ENCODE measurements at places on chromosomes 16 and 17.

- DNase-seq, result no peak
Measured at GRCh38 chr16:83418565-83418964, 389.2 kb upstream of the HSBP1 start.

GRCh38 chr17:48057626-48058025 lies 9.5 kb downstream of the NFE2L1 start:
- no peak for DNase-seq

GRCh38 chr17:82021107-82021899 lies 1.4 kb downstream of the CENPX start:
- DNase-seq, result peak; percentile 53

DNA sequence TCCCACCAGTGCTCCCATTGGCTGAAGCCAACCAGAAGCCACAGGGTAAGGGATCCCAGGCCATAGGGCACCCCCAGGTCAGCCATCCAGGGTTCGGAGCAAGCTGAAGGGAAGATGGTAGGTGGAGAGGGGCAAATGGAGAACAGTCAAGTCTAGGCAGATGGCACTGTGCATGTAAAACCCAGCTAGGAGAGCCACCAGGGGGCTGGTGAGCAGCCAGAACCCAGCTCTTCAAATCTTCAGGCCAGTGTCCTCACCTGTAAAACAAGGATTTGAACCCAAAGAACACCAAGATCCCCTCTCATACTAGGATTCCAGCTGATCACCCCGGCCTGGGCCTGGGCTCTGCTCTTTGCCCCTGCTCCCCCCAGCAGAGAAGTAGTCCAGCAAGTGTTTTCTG lies 43.5 kb downstream of the GINS3 start:
- DNase-seq, result no peak

- DNase-seq, result peak; percentile 98
Measured at GRCh38 chr16:67841816-67842508, at the start of gene THAP11. THAP11 (plus strand) TSS chr16:67842320; CDS start chr16:67842555, 235 bp downstream.

DNA sequence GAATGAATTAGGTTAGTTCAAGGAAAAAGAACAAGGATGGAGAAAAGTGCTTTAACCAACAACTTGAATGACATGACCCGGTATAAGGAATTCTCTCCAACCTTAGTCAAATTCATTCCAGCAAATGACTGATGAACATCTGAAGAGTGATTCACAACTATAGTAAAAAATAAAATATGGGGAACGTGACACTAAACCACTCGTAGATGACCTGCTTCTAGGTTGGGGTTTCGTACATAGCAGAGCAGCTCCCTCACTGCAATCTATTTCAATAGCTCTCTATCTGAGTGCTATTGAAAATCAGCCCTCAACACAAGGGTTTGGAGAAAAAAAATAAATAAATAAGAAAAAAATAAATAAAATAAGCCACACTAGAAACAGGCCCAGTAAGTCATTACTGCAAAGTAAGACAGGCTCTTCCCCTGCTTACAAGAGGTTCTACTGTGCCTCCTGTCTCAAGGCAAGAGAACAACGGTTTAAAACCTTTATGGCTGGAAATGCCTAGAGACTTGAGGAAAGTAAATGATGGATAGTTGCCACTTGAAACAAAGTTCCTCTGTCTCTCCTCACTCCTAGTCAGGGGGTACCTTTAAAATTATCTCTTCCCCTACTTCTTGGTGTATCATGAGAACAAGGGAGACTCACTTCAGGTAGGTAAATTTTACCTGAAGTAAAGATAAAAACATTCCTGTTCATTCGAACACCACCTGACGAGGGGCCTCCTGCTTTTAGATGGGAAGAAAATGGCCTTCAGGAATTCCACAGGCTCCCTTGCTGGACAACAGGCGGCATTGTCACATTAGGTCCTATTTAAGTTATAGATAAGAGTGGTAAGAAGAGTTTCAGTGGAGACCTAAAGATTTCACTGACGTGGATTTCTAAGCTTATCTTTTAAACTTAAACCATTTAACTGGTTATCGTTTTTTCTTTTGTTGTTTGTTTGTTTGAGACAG lies 20.5 kb downstream of the COG7 start:
- no peak for DNase-seq

DNA sequence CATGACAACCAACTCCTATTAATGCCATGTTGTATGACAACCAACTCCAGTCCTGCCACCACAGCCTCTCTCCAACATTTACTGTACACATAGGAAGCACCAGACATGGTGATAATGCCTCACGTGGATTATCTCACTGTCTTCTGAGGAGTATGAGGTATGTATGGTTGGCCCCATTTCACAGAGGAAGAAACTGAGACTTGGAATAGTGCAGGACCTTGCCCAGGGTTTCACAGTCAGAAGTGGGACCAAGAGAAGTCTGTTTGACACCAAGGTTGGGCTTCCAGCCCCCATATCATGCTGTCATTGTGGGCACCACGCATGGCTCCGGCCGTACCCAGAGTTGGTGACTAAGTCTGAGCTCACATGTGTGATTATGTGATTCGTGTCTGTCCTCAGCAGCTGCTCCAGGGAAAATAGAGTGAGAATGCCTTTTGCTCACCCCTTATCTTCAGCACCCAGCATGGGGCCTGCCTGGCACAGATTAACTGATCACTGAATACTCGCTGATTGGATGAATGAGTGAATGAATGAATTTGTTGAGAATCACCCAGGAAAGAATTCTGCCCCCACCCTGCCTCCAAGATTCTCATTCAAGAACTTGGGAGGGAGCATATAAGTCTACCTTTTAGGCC lies 204.1 kb upstream of the NLRP1 start:
- no peak for DNase-seq

GRCh38 chr17:43360376-43360738 lies 38.4 kb upstream of the ARL4D start:
- no peak for DNase-seq

DNA sequence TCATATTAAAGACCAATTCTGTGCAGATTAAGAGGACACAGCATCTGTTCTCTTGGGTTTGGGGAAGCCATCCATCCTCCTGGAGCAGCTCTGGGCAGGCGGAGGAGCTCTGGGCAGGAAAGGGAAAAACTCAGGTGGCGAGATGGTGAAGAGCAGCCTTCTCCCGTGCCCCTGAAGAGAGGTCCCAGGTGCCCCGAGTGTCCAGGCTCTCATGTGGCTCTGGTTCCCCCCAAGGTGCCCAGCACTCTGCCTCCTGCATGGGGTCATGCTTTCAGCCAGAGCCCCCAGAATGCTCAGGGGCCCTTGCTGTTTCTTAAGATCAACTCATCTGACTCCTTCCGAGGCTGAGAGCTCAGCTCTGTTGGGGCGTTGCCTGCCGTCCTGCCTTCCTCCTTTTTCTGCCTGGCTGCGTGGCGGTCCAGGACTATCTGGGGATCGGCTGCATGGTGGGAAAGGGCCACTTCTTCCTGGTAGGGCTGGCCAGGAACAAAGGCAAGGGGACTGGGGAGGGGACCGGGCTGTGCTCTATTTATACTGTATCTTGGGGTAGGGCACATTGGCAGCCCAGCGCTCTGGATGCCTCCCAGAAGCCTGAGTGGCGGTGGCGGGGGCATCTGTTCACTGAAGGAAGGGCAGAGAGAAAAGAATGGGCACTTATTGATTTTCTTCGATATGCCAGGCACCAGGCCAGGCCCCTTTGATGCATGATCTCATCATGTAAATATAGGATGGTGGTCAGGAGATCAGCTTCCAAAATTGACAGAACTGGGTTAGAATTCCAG lies 103.2 kb upstream of the SDK2 start:
- no peak for DNase-seq

- DNase-seq, result no peak
Measured at GRCh38 chr16:53893731-53894435, 189.9 kb downstream of the FTO start.

- DNase-seq, result no peak
Measured at GRCh38 chr16:66713076-66713475, 16.5 kb upstream of the CMTM4 start.

- no peak for DNase-seq
Measured at GRCh38 chr16:1773703-1774447, 941 bp upstream of the MRPS34 start.
